ENCODE measurements at places on chromosomes 11 and 22. TPM values are rescaled to one million over a fixed set of nuclear protein-coding genes. Genes with fewer than 3 reads are reported as not detected.

The HBG2 gene
- 12,811 TPM for total RNA-seq

DNA sequence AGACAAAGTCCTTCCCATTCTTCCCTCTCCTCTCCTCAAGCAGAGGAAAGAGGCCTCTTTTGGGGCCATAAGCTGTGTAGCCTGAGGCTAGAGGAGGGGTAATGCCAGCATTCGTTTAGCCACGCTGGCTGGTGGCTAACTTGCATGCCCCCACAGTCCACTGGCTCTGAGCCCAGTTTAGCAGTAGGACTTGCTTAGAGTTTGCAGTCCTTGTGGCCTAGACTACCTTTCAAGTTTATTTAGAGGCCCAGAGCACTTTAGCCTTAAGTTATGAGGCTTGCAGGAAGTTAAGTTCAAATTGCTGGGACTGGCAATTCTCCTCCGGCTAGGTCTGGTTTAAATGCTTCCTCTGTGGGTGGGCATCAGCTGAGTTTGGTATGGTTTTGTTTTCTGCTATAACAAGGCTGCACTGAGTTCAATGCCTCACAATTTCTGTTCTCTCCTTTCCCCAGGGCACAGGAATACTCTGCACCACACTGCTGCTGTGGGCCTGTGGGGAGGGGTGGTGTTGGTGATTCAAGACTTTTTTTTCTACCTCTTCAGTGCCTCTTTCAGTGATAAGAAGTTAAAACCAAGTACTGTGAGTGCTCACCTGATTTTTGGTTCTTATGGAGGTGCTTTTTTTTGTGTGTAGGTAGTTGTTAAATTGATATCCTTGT is 281.0 kb upstream of the C11orf87 start:
- no peak for DNase-seq

DNA sequence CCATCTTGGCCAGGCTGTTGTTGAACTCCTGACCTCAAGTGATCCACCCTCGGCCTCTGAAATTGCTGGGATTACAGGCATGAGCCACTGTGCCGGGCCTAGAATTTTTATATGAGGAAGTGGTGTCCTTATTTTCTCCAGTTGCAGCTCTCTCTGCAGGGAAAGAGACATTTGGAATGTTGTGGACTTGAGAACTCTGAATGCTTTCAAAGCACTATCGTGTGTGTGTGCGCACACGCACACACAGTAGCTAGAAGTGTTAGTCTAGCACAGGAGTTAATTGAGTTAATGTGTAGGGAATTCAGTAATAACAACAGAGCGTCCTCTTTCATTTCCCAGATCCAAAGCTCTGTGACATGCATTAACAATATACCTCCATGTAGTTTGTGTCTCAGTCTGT is 164.0 kb upstream of the RASSF10 start:
- DNase-seq, result no peak

- DNase-seq, result no peak
Observed at GRCh38 chr22:32411402-32411801, 645 bp downstream of the RTCB start.

The BUD13 gene
- 10.8 TPM for total RNA-seq

GRCh38 chr11:70128435-70128906 is 50.4 kb downstream of the ANO1 start:
- no peak for DNase-seq

The SYT9 gene
- 0.99 TPM for total RNA-seq

GRCh38 chr22:31973739-31974138 is 29.4 kb downstream of the YWHAH start:
- no peak for DNase-seq

GRCh38 chr11:12927221-12927620 is 81.9 kb upstream of the RASSF10 start:
- DNase-seq, result peak; percentile 50

The EFEMP2 gene
- total RNA-seq, result 33.6 TPM

The NAALAD2 gene
- 11.4 TPM for total RNA-seq

- DNase-seq, result no peak
Observed at GRCh38 chr22:35830305-35830704, 112.6 kb downstream of the APOL5 start.

DNA sequence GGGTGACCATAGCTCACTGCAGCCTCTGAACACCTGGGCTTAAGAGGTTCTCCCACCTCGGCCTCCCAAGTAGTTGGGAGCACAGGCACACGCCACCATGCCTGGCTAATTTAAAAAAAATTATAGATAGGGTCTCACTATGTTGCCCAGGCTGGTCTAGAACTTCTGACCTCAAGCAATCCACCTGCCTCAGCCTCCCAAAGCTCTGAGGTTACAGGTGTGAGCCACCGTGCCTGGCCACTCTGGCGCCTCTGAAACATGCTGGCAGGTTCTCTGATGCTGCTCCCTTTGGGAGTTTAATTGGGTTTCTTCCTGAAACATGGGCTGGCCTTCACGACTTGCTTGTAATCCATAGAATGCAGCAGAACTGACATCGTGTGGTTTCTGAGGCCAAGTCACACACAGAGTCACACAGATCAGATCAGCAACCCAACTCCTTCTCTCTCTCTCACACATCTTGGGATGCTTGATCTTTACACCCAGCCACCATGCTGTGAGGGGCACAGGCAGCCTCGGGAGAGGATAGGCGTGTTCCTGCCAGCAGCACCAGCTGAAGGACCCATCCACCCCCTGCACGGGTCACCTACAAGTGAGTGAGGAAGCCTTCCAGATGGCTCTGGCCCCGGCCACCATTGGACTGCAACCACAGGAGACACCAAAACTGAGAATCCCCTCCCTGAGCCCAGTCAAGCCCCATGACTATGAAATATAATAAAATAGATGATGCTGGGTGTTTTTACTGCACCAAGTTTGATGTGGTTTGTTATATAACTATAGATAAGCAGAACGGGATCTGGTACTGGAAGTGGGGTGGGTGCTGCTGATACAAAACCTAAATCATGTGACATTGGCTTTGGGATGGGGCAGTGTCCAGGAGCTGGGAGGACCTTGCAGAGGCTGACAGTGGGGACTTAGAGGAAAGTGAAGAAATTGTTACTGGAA is 3.1 kb upstream of the GSC2 start:
- no peak for DNase-seq

The TTC38 gene
- 16.1 TPM for total RNA-seq

DNA sequence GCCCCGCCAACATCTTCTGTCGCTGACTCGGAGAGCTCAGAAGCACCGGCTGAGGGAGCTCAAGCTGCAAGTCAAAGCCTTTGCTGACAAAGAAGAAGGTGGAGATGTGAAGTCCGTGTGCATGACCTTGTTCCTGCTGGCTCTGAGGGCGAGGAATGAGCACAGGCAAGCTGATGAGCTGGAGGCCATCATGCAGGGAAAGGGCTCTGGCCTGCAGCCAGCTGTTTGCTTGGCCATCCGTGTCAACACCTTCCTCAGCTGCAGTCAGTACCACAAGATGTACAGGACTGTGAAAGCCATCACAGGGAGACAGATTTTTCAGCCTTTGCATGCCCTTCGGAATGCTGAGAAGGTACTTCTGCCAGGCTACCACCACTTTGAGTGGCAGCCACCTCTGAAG is 6.7 kb downstream of the RAG1 start:
- no peak for DNase-seq

- DNase-seq, result no peak
Observed at GRCh38 chr11:73003088-73003487, 139.0 kb downstream of the FCHSD2 start.

- DNase-seq, result no peak
Observed at GRCh38 chr11:129268371-129268770, 76.2 kb upstream of the ARHGAP32 start.

The HBE1 gene
- 27.0 TPM for total RNA-seq

DNA sequence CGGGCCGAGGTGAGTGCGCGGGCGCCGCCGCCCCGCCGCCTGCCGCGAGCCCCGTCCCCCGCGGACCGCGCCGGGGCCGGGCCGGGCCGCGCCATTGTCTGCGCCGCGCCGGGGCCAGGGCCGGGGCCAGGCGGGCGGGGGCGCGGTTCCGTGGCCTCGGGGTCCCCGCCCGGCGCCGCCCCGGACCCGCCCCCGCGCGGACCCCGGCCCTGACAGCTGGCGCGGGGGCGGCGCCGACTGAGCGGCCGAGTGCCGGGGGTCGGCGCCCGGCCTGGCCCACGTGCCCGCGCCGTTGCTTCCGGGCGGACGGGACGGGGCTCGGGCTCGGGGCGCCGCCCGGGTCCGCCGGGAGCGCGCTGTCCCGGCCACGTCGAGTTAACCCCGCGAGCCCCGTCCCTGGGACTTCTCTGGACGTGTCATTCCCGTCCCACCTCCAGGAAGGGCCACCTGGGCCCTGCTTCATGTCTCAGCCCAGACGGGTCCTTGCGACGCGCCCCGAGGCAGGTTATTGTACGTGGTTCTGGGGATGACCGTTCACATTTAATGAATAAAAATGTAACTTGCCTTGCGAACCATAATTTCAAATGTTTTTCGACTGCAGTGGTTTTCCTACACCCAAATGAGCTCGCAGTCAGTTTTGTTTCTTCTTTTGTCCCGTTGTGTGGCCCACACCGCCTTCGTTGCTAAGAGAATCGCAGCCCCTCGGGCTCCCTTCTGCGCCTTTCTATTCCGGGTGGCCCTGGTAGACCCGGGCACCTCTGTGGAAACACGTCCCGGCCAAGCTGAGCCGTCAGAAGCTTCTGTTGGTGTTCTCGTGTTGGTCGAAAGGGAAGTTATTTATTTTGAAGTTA is 562 bp downstream of the ZBED4 start:
- no peak for DNase-seq

- DNase-seq, result no peak
Observed at GRCh38 chr11:69641681-69642548, 959 bp downstream of the CCND1 start.

DNA sequence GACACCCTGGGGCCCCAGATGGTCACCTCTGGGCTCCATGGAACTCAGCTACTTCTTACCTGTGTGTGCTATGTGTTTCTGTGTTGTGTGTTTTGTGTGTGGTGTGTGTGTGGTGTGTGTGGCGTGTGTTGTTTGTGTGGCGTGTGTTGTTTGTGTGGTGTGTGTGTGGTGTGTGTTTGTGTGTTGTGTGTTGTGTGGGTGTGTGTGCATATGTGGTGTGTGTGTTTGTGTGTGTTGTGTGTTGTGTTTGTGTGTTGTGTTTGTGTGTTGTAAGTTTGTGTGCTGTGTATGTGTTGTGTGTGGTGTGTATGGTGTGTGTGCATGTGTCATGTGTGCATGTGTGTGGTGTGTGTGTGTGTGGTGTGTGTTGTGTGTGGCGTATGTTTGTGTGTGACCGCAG is 3.8 kb upstream of the WNT7B start:
- no peak for DNase-seq

DNA sequence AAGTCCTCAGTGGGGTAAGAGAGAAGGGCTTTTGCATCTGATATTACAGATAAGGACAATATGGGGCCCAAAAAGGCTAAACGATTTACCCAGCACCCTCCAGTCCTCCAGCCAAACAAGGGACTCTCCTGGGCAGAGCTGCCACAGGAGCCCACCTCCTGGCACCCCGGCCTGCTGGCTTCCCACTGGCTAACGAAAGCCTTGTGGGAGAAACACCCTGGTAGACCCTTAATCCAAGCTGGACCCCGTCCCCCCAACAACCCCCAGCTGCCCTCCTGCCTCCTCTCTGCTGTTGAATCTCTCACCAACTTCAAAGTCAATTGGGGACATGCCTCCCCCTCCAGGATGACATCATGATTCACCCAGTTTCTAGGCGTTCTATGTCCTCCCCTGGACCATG is 10.8 kb downstream of the C1QTNF6 start:
- no peak for DNase-seq

GRCh38 chr11:114399490-114400215 is 658 bp downstream of the C11orf71 start:
- peak; percentile 65 for DNase-seq

DNA sequence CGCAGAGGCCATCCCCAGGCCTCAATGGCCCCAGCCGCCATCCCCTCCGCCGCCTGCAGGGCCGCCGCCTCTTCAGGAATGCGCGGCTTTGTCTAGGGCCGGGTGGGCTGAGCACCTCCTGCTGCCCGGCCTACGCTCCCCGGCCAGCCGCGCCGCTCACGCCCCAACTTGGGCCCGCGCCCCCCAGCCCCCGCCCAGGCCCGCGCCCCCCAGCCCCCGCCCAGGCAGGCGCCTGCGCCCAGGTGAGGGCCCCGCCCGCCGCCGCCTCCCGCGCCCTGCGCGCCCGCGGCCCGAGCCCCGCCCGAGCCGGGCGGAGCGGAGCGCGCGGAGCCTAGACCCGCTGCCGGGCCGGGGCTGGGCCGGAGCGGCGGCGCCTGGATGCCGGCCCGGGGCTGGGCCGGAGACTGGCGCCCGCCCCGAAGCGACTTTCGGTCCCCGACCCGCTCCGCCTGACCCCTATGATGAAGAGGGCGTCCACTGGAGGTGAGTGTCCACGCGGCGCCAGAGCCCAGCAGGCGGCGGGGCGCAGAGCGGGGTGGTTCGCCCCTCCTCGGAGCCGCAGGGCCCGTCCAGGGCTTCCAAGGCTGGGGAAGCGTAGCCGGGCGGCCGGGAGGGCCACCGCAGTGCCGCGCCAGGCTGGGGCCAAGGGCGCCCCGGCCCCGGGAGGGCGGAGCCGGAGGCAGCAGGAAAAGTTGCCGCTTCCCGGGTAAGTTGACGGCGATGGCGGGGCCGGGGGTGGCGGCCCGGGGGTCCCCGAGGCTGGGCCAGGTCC is 34.3 kb upstream of the PRODH start:
- no peak for DNase-seq

- DNase-seq, result no peak
Observed at GRCh38 chr11:3873712-3874349, 18.4 kb downstream of the STIM1 start.

DNA sequence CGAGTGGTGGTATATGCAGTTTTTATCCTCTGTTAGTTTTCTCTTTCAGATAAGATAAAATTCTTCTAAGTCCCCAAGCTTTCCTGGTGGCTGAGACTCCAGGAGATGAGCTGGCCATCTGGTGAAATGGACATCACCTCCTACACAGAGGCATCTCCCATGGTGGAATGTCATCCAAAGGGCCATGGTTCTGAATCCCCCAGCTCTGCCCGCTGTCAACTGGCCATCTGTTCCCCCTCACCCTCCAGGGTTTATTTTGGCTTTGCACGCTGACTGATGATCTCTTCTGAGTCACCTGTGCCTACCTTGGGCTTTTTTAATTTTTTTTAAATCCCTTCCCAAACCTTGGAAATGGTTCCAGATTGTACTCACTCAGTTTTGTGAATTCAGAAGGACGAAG is 142.2 kb downstream of the HIPK3 start:
- no peak for DNase-seq

The OR51E2 gene
- 0.10 TPM for total RNA-seq

The ZNF70 gene
- total RNA-seq, result 4.3 TPM

- DNase-seq, result no peak
Observed at GRCh38 chr22:42648368-42649245, 585 bp downstream of the CYB5R3 start.

The PDE2A gene
- total RNA-seq, result 12.3 TPM

DNA sequence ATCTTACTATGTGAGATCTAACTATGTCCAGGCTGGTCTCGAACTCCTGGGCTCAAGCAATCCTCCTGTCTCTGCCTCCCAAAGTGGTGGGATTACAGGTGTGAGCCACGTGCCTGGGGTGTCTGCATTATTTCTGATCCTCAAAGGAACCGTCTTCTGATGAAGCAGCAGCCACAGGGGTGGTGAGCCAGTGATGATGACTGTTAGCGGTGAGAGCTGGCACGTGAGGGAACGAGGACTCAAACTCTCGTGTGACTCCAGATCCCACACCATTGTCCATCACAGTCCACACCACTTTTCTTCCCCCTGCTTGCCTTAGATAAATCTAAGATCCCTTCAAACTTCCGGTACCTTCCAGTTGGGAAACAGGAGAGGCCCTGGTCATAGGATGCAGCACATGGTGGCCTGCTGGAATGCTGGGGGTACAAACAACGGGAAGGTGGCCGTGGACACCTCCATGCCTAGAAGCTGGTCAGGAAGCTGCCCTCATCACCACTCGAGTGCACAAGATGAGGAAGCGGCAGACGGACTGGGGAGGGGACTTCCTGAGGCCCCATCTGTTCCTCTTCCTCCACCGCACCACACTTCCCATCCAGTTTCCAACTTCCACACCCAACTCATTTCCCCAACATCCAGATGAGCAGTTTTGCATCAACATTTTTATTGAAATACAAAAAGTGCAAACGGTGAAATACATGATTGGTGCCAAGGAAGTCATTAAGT is 23.8 kb downstream of the ARHGAP1 start:
- DNase-seq, result no peak

Measured in skin of body (tissue), 3 donors.